Fibroblast of mammary gland (primary cell): ENCODE measurements at places on chromosomes 5 and 9.
A peak's percentile ranks its signal among the peaks of the same experiment; 100 is the strongest.

DNA sequence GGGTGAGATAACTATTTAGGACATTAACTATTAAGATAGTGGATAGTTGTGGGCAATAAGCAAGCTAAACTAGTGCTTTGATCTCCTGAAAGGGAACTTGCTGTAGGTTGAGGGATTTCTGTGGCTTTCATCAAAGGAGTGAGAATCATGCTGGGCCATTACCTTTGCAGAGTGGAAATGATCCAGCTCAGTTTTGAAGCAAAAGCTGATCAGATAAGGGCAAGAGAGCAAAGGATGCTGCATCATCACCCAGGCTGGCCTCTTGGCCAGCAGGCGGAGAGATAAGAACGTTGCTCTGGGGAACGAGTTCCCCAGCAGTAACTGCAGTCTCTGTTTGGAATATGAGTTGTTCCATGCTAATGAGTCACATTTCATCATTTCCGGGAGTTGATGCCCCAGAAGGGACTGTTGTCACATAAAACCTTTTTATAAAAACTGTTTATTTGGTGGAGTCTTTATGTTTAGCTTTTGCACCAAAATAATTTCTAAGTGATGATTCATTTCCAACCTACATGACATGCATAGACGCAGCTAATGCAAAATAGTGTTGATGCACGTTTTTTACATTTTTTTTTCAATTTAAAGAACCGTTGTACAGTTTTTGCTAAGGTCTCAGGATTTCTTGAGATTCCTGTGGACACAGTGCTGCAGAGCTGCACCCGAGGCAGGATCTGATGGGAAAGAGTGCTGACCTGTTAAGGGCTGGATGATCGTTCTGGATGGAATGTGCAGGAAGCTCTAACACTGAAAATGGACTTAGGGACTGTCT is 99.3 kb downstream of the ACTBL2 start:
- peak; percentile 89 for DNase-seq

DNA sequence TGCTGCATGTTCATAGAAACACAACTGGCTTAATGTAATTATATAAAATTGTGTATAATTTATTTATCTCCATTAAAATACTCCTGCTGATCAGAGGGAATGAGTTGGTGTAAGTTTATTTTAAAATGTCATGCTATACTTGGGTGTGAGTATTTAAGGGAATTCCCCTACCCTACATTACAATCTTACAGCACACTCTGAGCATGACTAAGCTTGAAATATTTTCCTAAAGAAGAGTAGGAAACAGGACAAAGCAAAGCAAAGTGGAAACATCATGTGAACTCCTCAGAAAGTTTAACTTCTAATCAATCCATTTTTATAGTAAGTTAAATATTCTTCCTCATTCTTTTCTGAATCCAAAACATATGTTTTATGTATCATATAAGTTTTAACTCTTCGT is 1271.3 kb downstream of the EFNA5 start:
- DNase-seq = peak; percentile 50

GRCh38 chr5:140588311-140589070 is 23.9 kb downstream of the SLC35A4 start:
- DNase-seq = peak; percentile 51

DNA sequence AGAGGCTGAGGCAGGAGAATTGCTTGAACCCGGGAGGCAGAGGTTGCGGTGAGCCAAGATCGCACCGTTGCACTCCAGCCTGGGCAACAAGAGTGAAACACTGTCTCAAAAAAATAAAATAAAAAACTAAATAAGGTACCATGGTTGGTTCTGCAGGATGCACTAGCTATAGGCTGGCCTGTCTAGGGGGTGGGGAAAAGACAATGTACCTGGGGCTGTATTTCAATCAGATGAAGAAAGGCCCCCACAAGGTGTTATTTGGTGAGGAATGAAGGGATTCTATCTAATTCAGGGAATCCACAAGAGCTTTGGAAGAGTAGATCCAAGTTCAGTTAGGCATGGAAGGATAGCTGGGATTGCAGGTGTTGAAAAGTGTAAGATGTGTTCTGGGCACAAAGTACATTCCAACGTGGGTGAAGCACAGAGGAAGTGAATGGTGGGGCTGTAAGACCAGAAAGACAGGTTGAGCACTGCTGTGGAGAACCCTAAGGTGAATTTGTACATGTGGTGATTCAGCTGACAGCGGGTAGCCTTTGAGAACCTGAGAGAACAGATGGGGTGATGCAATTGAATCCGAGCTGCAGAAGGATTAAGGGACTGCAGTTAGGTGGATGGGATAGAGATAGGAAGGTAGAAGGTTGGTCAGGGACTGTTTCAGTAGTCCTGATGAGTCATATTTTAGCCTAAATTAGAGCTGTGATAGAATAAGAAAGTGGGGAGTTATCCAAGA is 71.8 kb downstream of the CAST start:
- DNase-seq = peak; percentile 23

DNA sequence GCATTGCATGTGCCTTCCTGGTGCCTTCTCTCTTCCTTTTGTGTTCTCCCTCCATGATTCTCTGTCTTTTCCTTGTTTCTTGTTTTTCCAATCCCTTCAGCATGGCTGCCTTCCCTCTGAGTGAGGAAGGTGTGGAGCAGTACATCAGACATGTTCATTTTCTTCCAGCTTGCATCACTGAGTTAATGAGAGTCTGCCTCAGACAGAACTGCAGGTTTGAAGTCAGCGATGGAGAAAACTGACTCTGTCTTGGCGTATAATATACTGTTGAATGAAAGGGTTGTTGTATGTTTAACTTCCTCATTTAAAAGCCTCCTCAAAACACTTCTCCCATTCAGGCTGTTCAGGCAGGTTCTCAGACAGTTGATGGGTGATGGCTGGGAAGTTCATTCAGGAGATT is 129.3 kb downstream of the KDM4C start:
- no peak for DNase-seq

DNA sequence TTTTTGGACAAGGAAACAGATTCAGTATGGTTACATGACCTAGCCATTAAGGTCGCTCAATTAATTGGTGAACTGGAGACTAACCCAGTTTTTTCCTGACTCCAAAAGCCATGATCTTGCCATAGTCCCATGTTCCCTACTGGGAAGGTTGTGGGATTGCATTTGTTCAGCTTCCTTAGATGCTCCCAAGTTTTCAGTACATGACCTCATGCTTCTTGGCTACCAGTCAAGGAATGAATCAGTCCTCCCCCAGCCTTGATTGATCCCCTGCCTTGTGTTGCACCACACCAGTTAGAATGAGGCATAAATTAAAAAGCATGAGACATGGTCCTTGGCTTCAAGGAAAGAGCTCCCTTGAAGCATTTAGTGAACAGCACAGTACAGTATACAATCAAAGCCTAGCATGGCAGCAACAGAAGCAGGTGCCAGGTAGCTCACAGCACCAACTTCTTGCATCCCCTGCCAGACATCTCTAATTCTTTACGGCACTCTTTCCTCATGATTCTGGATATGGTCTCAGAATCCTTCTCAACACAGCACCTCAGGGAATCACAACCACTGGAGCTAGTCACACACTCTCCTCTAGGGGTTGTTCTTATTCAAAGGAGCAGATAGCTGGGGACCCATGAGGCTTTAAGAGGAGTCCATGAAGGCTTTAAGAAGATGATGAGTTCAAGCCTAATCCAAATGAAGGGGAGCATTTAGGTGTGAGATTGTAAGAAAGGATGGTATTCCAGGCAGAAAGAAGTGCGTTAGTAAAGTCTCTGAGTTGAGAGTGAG is 295.5 kb upstream of the CLINT1 start:
- DNase-seq = peak; percentile 100

DNA sequence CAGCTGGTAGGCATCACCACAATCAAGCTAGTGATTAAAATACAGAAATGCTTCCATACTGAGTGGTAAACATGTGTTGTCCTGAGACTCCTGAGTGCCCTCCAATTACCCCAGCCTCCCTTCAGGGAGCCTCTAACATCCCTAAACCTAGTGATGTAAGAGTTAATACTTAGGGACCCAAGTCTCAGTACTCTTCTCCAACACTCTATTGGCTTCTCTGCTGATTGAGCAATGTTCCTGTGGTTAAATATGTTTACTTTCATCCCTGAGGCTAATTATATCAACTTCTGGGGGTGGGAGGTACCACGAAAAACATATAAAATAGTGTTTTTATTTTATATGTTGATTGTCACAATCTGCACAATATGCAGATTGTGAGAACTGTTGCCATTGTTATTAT is 5.0 kb downstream of the GRXCR2 start:
- no peak for DNase-seq

DNA sequence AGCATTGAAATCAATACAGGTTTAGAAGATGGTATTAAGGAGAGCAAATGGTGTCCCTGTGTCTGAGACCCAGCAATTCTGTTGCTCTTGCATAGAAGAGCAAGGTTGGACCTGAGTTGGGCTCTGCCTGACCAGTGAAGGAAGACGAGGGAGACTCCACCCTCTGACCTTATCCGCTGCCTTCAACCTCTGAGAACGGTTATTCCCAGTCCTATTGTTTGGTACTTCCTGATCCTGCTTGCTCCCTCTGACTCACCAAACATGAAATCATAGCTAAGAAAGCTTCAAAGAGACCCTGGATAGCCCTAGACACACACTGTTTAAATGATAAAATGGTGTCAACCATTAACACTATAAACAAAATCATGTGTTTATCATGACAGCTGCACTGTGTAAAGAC is 218.5 kb downstream of the PLK2 start:
- DNase-seq = no peak

DNA sequence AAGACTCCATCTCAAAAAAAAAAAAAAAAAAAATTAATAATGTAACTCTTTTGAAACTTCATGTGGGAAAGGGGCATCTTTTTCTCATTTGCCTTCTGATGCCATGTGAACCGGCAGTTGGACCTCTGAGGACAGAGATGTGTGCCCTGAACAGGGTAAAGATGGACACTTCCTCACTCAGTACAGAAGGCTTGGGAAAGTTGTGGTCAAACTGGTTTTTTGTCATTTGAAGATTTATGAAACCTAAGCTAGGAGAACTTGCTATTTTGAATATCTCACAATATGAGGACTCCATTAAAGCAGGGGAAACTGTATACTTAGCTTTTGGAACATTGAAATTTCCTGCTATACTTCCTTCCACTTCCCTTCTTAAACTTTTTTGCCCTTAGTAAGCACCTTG is 147.5 kb upstream of the ALDH1B1 start:
- no peak for DNase-seq

- no peak for DNase-seq
These were observed 63.1 kb downstream of the FCHO2 start for GRCh38 chr5:73018892-73019291.

DNA sequence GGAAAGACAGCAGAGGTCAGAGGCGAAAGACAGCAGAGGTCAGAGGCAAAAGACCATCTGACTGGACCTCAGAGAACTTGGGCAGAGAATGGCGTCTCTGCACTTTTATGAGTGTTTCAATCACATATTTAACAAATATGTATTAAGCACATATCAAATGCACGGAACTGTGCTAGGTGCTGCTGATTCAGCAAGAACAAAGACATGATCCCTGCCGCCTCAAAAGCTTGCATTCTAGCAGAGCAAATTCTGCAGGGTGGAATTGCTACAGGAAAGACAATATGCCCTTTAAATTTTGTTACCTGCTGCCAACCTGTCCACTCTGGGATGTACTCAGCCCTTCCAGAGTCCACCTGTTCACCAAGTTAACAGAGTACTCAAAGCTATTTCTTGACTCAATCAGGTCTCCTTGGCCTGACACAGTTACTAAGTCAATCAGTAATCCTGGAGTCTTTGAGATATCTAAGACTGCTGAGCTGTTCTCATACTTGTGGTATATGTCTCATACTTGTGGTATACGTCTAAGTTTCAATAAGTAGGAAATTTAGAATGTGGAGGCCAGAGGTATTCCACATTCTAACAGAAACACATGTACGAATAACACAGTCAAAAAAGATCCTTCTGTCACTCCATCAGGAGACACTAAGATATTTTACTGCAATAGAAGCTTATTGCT is 131.8 kb downstream of the GNAQ start:
- DNase-seq = peak; percentile 74

GRCh38 chr5:147305147-147305546 is 70.3 kb downstream of the STK32A start:
- no peak for DNase-seq

GRCh38 chr9:133109931-133110650 is 10.9 kb downstream of the RALGDS start:
- no peak for DNase-seq

DNA sequence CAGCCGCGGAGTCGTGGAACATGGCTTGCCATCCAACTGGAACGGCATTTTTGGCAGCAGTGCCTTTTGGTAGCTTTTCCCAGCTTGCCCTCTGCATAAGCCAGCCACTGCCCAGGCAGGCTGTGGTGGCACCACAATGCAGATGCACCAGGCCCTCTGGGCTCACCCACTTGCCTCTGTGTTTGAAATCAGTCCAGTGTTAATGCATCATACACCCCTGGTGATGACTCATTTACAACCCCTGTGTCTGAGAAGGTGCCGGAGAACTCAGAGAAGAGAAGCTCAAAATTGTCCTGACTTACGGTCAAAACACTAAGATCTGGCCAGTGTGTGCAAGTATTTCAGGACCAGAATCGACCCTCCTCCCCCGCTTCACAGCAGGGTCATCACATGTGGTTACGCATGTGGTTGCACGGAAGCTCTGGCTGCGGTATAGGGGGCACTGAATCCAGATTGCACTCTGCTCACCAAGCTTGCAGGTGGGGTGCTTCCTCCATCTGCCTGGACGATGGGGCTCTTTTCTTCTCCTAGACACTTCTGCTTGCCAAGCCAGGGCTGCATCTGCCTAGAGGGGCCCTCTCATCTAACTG is 66.5 kb upstream of the SMIM15 start:
- peak; percentile 55 for DNase-seq

GRCh38 chr9:69564557-69564956 is 107.6 kb downstream of the APBA1 start:
- DNase-seq = no peak

- no peak for DNase-seq
These were observed 39.9 kb upstream of the RNF130 start for GRCh38 chr5:180111273-180112002.

- DNase-seq = no peak
These were observed 3.0 kb upstream of the PCDH1 start for GRCh38 chr5:141880961-141881801.

GRCh38 chr5:174816858-174817257 is 92.5 kb downstream of the MSX2 start:
- no peak for DNase-seq

GRCh38 chr5:10489810-10490426 is 48.2 kb downstream of the ROPN1L start:
- DNase-seq = peak; percentile 47

GRCh38 chr5:180180421-180180820 is 28.6 kb downstream of the RASGEF1C start:
- no peak for DNase-seq
